ENCODE measurements at places on chromosomes 7 and 10.

DNA sequence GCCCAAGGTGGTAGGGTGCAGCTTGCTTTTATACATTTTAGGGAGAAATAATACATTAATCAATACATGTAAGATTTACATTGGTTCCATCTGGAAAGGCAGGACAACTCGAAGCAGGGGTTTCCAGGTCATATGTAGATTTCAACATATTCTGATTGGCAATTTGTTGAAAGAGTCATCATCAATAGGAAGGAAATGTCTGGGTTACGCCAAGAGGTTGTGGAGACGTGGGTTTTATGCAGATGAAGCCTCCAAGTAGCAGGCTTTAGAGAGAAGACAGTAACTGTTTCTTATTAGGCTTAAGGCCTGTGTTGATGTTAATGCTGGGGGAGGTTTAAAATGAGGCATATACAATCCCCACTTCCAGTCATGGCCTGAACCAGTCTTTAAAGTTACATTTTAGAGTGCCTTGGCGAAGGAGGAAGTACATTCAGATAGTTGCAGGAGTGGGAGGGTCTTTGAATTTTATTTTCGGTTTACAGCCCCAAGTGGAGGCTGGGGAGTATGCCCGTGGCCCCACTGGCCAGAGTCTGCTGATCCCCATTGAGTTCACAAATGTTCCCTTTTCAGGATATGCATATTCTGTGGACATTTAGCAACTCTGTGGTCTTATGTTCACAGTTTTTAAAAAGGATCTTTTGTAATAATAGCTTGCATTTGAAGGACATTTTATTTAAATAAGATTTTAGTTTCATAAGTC is 166.0 kb upstream of the GDF10 start:
- DNase-seq, result no peak

- DNase-seq, result no peak
Measured at GRCh38 chr7:150909200-150909995, 57.1 kb downstream of the AOC1 start.

DNA sequence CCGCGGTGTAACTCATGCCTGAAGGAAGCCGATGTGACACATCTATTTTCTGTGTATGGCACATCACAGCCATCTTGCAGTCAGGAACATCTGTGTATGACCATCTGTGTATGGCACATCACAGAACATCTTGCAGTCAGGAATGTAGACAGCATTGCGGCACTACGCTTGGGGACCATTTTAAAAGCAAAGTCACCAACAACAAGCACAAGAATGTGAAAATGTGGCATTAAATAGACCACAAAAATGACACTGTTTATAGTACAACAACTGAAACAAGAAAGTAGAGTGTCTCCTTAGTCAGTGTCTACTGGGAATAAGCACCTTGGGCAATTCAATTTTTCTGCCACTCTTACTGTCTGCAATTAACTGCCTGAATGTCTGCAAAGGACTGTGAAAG is 124.4 kb downstream of the HGF start:
- DNase-seq, result no peak

- no peak for DNase-seq
Measured at GRCh38 chr7:44283381-44284211, 41.8 kb downstream of the CAMK2B start.

- peak; percentile 19 for DNase-seq
Measured at GRCh38 chr10:129888784-129889616, 75.1 kb downstream of the EBF3 start.

DNA sequence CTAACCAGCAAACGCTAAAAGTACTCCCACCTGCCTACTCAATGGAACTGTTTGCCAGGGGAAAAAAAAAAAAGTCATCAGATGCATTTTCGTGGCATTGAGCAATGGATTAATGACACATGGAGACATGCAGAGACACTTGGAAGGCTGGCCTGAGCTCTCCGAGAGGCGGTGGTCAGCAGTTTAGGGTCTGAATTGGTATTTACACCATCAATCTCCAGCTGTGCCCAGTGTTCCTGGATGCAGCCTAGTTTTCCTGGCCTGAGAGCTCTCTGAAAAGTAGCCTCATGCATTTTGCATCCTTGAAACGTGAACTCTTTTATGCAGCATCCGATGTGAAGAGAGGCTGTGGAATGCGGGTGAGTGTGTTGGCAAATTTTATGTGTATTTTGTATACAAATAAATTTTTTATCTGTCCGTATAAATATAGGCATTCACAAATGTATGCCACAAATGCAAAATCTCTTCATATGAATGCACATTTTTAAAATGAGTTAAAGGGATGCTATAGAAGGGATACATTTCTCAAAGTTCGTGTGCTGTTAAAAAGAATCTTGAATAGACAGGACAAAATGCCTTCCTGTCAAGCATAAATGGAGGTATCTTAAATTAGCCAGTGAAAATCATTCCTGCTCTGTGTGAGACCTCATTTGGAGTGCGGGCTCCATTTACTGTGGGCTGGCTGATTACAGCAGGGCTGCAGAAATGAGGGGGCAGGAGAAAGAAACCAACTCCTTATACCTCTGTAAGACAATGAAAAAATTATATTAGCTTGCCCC is 137.7 kb upstream of the PFKP start:
- DNase-seq, result no peak

- no peak for DNase-seq
Measured at GRCh38 chr10:99708428-99709012, 23.4 kb downstream of the COX15 start.
